ENCODE measurements at places on chromosomes 1 and 21.

- DNase-seq, result no peak
Observed at GRCh38 chr1:157624471-157624870, 26.6 kb upstream of the FCRL4 start.

DNA sequence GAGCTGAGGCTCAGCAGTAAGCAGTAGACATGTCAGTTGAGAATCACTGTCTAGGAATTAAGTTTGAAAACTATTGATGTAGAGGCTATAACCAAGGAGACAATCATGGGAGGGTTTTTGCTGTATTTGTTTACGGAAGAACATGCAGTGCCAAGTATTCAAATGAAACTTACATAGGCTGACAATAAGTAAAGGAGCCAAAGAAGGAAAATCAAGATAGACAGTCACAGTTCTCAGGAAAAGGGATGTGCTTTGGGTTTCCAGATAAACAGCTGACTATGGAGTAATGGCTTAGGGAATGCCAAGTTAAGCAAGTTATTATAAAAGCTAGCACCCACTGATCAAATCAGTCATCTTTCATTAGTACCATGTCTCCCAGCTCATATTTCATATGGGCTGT lies 21.5 kb downstream of the GNG12 start:
- DNase-seq, result no peak

DNA sequence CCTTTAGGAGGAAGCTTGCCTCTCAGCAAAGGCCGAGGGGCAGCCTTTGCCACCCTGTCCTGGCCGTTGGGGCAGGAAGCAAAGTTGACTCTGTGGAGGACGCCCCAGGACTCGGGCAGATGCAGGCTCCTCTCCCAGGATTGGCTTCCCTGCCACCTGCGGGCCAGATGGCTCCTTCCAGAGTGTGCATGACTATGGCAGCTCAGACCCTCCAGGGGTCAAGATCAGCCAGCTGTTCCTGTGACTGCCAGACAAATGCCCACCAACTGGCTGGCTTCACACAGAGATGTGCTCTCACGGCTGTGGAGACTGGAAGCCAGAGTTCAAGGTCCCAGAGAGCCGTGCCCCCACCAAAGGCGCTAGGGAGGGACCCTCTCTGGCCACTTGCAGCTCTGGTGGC lies 87.0 kb upstream of the VAMP3 start:
- DNase-seq, result no peak

DNA sequence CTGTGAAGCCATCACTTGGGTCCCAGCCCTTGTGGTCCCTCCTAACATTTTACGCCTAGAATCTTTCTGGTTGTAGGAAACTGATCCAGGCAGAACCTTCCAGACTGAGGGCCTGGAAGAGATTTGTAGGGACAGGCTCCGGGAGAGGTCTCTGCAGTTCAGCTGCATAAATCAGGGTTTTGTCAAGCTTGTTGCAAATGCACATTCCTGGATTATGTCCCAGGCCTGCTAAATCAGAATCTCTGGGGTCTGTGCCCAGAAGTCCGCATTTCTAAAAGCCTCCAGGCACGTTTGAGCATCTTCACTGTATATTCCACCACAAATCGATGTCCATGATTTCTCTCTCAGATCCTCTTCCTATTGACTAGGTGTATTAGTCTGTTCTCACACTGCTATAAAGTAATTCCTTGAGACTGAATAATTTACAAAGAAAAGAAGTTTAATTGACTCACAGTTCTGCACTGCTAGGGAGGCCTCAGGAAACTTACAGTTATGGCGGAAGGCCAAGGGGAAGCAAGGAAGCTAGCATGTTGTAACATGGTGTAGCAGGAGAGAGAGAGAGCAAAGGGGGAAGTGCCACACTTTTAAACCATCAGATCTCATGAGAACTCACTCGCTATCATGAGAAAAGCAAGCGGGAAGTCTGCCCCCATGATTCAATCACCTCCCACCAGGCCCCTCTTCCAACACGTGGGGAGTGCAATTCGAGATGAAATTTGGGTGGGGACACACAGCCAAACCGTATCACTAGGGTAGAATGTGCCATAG lies 1.2 kb upstream of the FHAD1 start:
- no peak for DNase-seq

GRCh38 chr1:84202126-84202525 lies 58.1 kb downstream of the PRKACB start:
- DNase-seq, result no peak

- DNase-seq, result no peak
Observed at GRCh38 chr21:44535963-44536362, 4.0 kb downstream of the KRTAP10-1 start.

DNA sequence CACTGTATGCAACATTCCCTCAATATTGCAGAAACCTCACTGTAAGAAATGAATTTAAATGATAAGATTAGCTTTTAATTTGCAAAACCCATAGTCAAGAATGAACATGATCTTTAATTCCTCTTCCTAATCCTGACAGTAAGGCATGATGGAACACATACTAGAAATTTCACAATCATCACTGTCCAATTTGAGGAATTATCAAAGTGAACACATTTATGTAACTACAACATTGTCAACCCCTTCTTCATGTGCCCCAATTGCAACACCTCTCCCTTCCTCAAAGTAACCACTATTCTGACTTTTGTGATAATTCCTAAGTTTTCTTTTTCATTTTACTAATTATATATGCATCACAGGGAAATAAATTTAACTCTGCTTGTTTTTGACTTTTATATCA lies 103.1 kb downstream of the LHX8 start:
- DNase-seq, result no peak

GRCh38 chr1:55870106-55870505 lies 654.9 kb upstream of the USP24 start:
- no peak for DNase-seq

GRCh38 chr1:70807088-70807664 lies 240.4 kb downstream of the PTGER3 start:
- no peak for DNase-seq

DNA sequence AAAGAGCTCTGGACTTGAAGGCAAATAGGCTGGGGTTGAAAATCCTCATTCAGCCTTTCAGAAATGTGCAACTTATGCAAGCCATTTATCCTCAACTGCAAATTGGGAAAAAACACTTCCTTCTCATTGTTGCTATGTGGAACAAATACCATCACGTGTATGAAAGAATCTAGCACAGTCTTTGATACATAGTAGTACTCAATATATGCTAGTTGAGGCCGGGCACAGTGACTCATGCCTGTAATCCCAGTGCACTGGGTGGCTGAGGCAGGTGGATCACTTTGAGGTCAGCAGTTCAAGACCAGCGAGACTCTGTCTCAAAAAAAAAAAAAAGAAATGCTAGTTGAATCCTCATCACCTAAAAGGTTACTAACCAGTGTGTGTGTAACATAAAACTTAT lies 8.2 kb downstream of the PI4KB start:
- no peak for DNase-seq

- no peak for DNase-seq
Observed at GRCh38 chr1:74517599-74518051, 5.2 kb upstream of the LRRC53 start.

DNA sequence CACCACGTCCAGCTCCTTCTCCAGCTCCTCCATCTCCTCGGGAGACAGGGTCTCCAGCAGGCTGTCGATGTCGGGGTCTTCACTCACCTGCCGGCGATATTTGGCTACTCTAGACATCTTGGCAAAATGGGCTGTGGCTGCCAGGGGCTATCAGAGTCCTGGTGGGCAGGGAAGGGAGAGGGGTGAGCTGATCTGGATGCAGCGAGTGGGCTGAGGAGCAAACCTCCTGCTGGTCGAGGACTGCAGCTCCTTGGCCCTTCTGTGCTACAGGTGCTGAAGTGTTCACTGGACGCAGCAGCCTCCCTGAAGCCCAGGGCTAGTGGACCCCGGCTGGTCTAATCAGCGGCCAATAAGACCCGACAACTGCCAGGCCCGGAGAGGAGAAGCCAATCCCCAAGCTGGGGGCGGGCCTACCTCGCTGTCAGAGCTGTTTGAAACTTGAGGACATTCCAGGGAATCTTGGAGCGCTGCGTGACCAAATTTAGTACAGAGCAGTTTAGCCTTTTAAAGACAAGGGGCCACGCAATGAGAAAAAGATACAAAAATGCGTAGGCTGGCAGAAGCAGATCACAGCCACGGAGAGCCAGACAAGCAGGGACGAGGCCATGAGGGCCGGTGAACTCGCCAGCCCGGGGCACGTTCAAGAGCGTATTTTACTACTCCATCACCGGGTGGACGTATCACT lies at the start of gene LMOD1:
Gene LMOD1, minus strand, starts transcription at position 325 of the 685 bp plus-strand sequence. Its CDS starts 208 bp downstream, at position 117.
- no peak for DNase-seq

DNA sequence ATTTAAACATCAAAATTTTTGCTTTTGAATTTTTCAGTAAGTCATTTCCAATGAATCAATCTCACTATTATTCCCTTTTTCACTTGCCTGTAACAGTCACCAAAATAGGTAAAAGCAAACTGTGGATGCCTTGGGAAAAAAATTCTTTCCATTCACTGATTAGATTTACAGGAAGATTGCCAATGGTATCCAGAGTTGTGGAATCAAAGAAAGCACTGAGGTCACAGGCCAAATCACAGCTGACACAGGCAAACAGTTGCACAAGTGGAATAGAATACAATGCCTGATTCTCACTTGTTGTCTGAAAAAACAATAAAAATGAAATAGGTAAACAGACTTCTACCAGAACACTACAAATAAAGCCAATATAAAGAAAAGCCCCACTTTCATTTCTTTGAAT lies 48.4 kb downstream of the LTN1 start:
- no peak for DNase-seq

DNA sequence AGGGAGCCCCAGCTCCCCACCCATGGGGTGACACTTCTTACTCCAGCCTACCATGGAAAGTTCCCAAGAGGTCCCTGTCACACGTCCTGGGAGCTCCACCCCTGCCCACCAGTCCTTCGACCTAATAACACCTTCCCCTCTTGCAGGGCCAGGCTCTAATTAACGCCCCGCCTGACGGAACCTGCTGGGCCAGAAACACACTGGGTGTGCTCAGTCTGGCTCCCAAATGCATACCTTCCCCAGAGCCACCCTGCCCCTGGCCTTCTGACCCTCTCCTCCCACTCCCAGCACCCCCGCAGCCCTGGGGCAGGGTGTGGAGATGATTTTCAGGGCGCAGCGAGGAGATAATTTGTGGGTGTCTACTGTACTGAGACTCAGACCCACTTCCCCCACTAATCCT lies 20.6 kb downstream of the PGLYRP3 start:
- no peak for DNase-seq

- no peak for DNase-seq
Observed at GRCh38 chr1:7224644-7225043, 439.4 kb downstream of the CAMTA1 start.

DNA sequence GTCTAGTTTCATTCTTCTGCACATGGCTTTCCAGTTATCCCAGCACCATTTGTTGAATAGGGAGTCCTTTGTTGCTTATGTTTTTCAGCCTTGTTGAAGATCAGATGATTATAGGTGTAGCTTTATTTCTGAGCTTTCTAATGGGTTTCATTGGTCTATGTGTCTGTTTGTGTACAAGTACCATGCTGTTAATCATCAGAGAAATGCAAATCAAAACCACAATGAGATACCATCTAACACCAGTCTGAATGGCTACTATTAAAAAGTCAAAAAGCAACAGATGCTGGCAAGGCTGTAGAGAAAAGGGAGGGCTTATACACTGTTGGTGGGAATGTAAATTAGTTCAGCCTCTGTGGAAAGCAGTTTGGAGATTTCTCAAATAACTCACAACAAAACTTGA lies 321.5 kb upstream of the PTBP2 start:
- no peak for DNase-seq

- no peak for DNase-seq
Observed at GRCh38 chr1:20948101-20948500, 161.0 kb upstream of the HP1BP3 start.

DNA sequence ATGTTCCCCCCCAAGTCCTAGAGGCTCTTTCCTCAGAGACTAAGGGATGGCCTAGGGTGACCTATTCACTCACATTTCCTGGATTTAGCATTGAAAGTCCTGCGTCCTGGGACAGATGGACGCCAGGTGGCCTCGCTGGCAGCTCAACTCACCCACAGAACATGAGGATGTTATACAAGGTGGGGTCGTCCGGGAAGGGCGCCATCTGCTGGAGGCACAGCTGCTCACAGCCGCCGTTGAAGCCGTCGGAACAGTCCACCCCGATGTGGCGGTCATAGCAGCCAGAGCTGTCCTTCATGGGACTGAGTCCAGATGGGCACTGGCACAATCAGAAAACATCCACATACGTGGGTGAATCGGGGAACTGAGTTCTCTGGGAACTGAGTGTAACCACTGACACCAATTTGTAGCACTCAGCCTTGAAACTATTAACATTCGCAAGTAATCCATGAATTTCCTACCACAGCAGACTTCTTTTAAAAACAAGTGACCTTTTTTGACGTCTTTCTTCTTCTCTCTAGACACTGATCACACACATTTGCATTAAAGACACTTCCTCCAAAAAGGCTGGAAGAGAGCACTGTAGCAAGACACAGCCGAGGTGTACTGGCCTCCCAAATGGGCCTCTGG lies 215.4 kb downstream of the ASTN1 start:
- DNase-seq, result peak; percentile 20

- no peak for DNase-seq
Observed at GRCh38 chr1:236204656-236205055, 62.3 kb downstream of the GPR137B start.

DNA sequence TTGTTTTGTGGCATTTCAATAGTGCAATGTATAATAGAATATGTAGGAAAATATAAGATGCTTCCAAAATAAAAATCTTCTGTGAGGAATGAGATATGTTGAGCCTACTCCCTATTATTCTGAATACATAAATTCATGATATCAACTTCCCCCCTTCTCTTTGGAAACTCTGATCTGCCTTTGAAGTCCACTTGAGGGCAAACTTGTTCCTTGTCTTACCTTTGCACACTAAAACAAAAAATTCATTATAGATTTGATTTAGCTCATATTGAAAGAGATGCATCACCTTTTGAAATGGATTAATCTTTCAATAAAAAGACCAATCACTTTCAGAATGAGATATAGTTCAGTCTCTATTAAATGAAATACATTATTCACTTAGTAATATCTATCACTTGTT lies 580.7 kb upstream of the ADGRL4 start:
- DNase-seq, result no peak

DNA sequence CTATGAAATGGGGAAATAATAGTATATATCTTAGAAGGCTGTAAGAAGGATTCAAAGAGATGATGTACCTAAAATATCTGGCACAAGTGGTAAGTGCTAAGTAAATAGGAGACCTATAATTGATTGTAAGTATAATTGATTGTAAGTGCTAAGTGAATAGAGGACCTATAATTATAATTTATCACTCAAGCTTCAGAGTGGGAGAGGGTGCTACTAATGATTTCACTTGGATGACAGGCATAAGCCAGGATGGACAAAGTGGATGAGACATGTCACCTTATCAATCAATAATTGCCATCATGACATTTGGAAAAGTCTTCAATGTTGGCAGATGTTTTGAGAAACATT lies 11.2 kb downstream of the RCAN1 start:
- no peak for DNase-seq

GRCh38 chr1:52268372-52268771 lies 97.6 kb downstream of the CC2D1B start:
- DNase-seq, result no peak

All from CMK (cell line).